T-helper 1 cell treated with Interleukin-12 subunit alpha and Interleukin-12 subunit beta and Interleukin-4 antibody, amounts not matched to agents 30 ng/mL and 1 ng/mL, for 36 hours (primary cell): ENCODE measurements at places on chromosomes 3 and 15. TPM values are rescaled to one million over a fixed set of nuclear protein-coding genes. Genes with fewer than 3 reads are reported as not detected.

CHRNA5 gene
- total RNA-seq = 2.7 and 3.2 TPM in 2 replicates

HGD gene
- 0.39 and 0.61 TPM in 2 replicates for total RNA-seq

IQCF5 gene
- total RNA-seq = not detected in 2 replicates

CLDN11 gene
- total RNA-seq = 0.10 TPM in 1 of 2 replicates, not detected in the other

MCCC1 gene
- total RNA-seq = 23.4 and 24.8 TPM in 2 replicates

DCBLD2 gene
- total RNA-seq = 0.93 and 1.7 TPM in 2 replicates

ANKRD63 gene
- total RNA-seq = not detected in 2 replicates

ABHD10 gene
- total RNA-seq = 29.7 and 32.3 TPM in 2 replicates

ITIH1 gene
- not detected in 2 replicates for total RNA-seq

OXTR gene
- 0.56 and 1.0 TPM in 2 replicates for total RNA-seq

IGF2BP2 gene
- 0.29 and 0.80 TPM in 2 replicates for total RNA-seq

CDHR4 gene
- 0.20 and 0.22 TPM in 2 replicates for total RNA-seq

SNX33 gene
- total RNA-seq = 2.6 and 3.0 TPM in 2 replicates

DUOX2 gene
- total RNA-seq = not detected in 2 replicates

UROC1 gene
- not detected in 2 replicates for total RNA-seq

AMT gene
- total RNA-seq = 3.9 and 4.6 TPM in 2 replicates
